ENCODE measurements at places on chromosomes 16 and 17.

GRCh38 chr16:9102379-9102778 is 10.9 kb downstream of the HAPSTR1 start:
- DNase-seq, result no peak

- no peak for DNase-seq
Observed at GRCh38 chr16:69522041-69522578, 43.7 kb upstream of the NFAT5 start.

DNA sequence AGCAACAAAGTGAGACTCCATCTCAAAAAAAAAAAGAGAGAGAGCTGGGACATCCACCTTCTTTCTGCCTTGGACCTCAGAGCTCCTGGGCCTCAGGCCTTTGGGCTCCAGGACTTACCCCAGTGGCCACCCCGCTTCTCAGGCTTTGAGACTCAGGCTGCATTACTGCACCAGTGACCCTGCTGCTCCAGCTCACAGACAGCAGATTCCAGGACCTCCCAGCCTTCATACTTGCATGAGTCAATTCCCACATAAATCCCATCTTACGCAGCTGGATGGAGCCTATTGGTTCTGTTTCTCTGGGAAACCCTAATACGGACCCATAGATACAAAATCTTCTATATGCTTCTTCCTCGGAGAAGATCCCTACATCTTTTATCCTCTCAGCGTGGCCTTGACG is 2.1 kb upstream of the CEP295NL start:
- DNase-seq, result no peak

DNA sequence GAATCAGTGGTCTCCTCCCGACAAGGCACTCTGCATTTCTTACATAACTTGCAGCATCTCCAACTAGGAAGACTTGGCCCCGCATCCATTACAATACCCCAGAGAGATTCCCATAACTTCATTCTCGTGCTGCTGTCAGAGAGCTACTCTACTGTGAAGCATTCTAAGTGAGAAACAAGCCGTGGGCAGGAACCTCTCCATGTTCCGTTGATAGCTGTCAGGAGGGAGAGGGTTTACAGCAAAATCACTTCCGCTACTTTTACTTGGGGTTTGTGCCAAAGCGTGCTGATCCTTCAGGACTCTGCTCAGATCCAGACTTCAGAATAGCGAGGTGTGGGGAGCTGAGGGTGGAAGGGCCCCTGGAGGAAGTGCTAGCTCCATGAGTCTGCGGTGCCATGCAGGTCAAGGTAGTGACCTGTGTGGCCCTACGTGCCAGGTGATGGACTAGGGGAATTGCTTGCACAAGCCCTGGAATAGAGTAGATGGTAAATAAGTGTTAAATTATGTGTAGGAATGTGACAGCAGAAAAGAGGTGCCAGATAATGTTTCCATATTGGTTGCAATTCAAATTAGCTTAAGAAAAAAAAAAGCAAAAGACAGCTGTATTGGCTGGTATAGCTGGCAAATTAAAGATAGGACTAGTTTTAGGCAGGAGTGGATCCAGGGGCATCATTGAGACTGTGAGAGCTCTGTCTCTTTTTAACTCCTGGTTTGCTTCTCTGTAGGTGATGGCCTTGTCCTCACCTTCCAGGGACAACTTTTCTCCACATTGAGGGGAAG is 358.5 kb upstream of the ERCC4 start:
- no peak for DNase-seq

- DNase-seq, result no peak
Observed at GRCh38 chr16:600781-601180, 10.9 kb downstream of the RAB40C start.

- peak; percentile 53 for DNase-seq
Observed at GRCh38 chr16:67177743-67178699, 5.7 kb downstream of the MATCAP1 start.

- DNase-seq, result no peak
Observed at GRCh38 chr16:88951989-88952388, 25.0 kb downstream of the CBFA2T3 start.

GRCh38 chr17:19366637-19366972 is 4.1 kb upstream of the B9D1 start:
- DNase-seq, result no peak

- DNase-seq, result no peak
Observed at GRCh38 chr16:46586011-46586577, 35.1 kb downstream of the SHCBP1 start.

DNA sequence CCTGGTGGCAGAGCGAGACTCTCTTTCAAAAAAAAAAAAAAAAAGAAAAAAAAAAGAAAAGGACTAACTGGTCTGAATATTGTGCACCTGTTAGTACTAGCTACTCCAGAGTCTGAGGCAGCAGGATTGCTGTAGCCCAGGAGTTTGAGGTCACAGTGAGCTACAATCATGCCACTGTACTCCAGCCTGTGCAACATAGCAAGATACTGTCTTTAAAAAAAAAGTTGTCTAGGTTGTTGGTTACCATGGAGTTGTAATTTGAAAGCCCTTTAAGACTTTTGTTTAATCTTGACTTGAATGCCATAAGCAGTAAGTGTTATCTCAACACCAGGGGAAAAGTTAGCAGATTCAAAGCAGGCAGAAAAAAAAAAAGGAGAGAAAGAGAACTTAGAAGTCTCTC is 10.9 kb upstream of the C16orf54 start:
- no peak for DNase-seq

DNA sequence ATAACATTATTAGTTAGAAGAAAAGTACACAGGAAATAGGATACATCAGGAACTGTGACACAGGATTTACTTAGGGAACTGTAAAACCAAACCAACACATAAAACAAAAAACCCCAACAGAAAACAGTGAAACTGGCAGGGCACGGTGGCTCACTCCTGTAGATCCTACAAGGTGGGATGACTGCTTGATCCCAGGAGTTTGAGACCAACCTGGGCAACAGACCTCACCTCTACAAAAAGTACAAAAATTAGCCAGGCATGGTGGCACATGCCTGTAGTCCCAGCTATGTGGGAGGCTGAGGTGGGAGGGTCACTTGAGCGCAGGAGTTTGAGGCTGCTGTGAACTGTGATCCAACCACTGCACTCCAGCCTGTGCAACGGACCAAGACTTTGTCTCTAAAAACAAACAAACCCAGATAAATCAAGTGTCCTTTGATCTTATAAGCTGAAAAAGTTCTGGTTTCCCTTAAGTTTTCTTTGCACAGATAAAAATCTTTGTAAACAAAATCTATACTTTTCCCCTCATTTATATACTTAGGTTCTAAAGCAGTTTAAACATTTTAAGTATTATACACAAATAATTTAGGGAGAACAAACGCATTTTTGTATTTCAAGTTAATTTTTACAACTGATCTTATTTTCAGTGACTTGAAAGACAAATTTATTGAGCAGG is 111.5 kb upstream of the TOB1 start:
- no peak for DNase-seq
